ENCODE measurements at places on chromosomes 13 and 19. TPM values are rescaled to one million over a fixed set of nuclear protein-coding genes. Genes with fewer than 3 reads are reported as not detected.

The C1QTNF9B gene
- polyA plus RNA-seq = 0.20 TPM

- no peak for DNase-seq
These were observed 71.5 kb downstream of the RUBCNL start for GRCh38 chr13:46315491-46316075.

The PHLDB3 gene
- 5.7 TPM for polyA plus RNA-seq

The ACER1 gene
- not detected for polyA plus RNA-seq

- no peak for DNase-seq
These were observed 24.3 kb downstream of the COLGALT1 start for GRCh38 chr19:17579661-17580244.

The RASAL3 gene
- polyA plus RNA-seq = 0.50 TPM

- DNase-seq = no peak
These were observed 71.4 kb downstream of the FREM2 start for GRCh38 chr13:38758277-38758676.

DNA sequence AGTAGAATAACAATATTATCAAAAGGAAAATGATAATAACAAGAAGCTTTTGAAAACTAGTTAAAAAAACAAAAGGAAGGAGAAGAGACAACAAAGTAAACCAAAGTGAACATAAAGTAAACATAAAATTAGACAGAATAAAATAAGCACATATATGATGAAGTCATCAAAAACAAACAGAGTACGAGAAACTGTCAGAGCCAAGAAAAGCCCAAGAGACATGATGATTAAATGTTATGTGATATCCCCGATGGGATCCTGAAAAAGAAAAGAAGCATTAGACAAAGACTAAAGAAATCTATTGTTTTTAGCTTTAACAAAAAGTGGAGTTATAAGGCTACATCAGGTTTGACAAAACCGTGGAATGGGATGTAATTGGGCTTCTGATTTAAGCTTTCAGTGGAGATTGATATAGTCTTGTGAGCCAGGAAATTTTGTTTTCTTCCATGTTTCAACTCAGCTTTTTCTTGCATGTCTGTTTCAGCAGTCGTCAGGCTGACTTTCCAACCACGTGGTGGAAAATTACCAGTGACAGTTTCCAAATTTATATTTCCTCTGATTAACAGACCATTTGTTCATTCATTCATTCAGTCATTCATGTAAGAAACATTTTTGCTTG lies 64.9 kb downstream of the KL start:
- DNase-seq = no peak

GRCh38 chr19:34489175-34489574 lies 7.6 kb downstream of the WTIP start:
- DNase-seq = no peak

DNA sequence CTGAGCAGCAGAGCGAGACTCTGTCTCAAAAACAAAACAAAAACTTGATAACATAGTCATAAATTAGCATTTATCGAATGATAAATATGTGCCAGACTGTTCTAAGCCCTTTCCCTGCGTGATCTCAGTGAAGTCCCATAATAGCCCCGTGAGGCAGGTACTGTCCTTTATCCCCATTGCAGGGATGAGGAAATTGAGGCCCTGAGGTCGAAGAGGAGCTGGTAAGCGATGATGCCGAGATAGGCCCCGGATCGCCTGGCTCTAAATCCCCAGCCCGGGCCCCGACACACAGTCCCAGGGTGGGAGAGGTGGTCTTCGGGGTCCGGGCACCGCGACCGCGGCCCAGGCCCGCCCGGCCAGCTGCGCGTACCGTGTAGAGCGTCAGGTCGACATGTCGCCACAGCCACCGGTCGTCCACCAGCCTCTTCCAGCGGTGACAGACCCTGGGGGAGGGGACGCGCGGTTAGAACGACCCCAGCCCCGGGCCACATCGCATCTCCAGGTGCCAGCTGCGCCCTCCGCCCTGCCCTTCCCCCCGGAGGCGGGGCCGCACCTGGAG lies 625 bp downstream of the FBXL12 start:
- no peak for DNase-seq

The PRR12 gene
- 27.1 TPM for polyA plus RNA-seq

- DNase-seq = no peak
These were observed 4.4 kb upstream of the TBC1D4 start for GRCh38 chr13:75486146-75487062.

DNA sequence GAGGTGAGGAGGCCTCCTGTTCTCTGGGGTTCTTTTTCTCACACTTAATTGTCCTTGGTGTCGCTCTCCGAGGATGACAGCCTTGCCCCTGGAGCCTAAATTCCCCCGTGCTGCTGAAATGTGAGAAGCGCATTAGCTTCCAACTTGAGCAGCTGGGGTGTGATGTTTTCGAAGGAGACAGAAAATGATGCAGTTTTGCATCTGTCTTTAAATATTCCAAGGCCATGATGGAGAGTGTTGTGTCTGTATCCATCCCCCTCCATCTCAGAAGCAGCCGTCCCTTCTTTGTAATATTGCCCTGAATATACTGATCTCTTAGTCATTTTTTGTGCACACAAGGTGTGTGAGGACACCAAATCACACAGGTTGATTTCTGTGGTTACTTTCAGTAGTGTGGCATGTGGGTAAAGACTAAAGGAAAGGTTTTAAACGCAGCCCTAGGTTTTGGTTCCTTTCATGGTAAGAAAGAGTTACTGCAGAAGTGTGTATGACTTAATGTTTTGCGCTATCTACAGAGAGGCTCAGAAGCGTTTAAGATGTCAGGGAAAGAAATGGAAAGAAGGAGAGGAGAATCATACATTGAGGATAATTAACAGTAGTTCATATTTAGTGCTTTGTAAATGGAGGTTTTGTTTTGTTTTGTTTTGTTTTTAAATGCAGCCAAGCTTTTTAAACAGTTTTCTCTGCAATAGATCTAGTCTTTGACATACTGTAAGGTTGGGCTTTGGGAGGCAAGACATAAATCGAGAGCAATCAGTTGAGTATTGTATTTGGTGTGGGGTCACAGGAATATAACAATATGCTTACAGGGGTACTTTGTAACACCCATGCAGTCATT lies 1.6 kb downstream of the NBEA start:
- DNase-seq = no peak

The OR7G1 gene
- polyA plus RNA-seq = not detected

- no peak for DNase-seq
These were observed 56.7 kb downstream of the AKAP11 start for GRCh38 chr13:42328672-42329071.

DNA sequence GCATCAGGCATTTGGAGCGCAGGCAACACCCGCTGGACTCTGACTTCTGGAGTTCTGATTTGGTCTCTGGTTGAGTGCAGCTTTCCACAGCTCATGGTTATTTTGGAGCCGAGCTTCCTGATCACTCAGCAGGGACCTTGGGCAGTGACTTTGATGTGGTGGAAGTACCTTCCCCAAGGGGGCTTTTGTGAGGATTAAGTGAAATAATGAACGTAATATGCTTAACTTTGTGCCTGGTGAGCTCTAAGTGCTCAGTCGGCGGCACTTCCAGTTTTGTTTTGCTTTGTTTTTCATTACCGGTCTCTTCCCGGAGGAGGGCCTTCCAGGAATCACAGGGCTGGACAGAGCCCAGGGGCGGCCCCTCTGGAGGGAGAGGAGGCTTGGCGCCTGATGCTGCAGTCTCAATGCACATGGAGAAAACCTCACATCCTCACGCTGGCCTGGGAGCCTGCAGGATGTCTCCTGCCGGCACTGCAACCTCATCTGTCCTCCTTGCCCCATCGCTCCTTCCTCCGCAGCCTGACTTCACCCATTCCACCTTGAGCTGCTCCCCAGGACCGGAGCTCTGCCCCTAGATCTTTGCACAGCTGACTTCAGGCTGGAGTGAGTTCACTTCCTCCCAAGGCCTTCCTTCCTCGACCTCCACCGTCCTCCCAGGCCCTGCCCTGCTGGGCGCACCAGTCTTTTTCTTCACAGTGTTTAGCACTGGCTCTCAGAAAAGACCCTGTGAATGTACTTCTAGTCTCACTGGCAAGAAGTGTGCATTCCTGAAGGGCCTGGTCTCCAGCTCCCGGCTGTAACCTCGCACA lies 1.5 kb downstream of the PLEKHF1 start:
- no peak for DNase-seq

GRCh38 chr19:57818378-57818777 lies 3.7 kb upstream of the ZNF552 start:
- DNase-seq = no peak

The PLEKHF1 gene
- polyA plus RNA-seq = 1.6 TPM

The PLK5 gene
- polyA plus RNA-seq = 0.36 TPM

The TMPRSS9 gene
- polyA plus RNA-seq = 0.27 TPM
